ENCODE measurements at places on chromosomes 4 and X. TPM values are rescaled to one million over a fixed set of nuclear protein-coding genes. Genes with fewer than 3 reads are reported as not detected.

DNA sequence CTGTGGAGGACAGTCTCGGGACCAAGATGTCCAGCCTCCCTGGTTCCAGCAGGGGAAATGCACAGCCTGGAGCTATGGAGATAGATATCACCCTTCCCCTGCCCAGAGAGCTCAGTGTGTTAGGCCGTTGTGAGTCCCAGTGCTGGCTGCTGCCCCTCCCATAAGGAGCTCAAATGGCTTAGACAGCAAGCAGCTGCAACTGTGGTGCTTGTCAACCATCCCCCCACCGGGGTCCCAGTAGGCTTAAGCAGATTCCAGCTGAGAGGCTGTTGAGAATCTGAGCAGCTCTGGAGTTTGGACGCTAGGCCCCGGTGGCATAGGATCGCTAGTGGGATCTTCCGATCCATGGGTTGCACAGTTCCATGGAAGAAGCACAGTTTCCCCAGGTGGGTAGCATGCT, 181.8 kb upstream of the POF1B start:
- no peak for DNase-seq

Gene CYBB
- polyA plus RNA-seq = 15.9 TPM

DNA sequence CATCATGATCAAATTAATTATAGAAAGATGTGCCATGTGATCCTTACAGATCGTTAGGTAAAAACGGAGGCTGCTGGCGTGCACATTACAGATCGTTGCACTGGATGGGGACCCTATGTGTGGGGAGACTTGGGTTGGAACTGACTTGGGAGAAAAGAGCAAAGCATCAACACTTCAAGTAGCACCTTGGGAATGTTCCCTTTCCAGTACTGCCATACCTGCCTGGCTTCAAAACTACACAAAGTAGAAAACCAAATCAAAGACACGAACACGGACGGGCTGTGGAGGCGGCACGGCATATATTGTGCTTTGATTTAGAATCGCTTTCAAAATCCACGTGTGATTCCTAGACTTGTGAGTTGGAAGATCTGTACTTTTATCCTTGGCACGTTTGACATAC, 898 bp downstream of the CMC4 start:
- peak; percentile 20 for DNase-seq

Gene TBC1D8B
- 17.2 TPM for polyA plus RNA-seq

DNA sequence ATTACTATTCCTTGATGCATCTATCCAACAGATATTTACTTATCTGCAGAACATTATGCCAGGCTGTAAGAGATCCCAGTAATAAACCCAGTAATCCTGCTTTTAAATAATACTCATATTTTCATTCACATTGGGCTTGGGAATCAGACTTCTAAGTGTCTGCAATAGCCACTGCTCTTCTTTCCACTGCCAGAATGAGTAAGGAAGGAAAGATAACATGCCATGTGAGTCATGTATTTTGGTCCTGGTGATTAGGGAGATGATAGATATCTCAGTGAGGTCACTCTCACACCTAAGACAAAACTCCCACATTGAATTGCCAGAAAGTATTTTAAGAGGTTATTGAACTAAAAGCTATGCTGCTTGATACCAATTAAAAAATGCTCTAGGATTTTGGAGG, 13.9 kb upstream of the HEPH start:
- DNase-seq = no peak

Gene CTAG2
- polyA plus RNA-seq = not detected

GRCh38 chr4:125016892-125017299, 297.9 kb upstream of the FAT4 start:
- peak; percentile 5 for DNase-seq

Gene RAB39B
- 1.6 TPM for polyA plus RNA-seq

Gene HMX1
- not detected for polyA plus RNA-seq

DNA sequence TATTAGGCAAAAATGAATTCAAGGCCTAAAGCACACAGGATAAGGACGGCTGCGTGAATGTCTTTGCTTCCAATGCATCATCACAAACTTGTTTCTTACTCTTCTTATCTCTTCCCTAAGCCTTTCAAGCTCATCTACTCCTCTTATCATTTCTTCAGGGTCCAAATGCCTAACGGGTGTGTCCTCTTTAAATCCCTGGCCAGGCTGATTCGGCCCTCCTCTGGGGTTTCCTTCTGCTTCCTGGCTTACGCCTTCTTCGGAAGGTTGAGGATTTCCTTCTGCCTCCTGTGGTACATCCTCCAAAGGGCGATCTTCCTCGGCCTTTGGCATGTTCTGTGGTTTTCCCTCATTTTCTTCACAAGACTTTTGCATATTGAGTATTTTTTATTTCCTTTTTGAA, 1.3 kb downstream of the TCEAL8 start:
- DNase-seq = peak; percentile 27

- peak; percentile 47 for DNase-seq
Observed at GRCh38 chr4:41154010-41154813, 60.1 kb downstream of the APBB2 start.

Gene PPP4R3C
- not detected for polyA plus RNA-seq

Measured in large intestine (tissue), 12 donors.